Caki2 (cell line): ENCODE measurements at places on chromosomes 6 and 20. TPM values are rescaled to one million over a fixed set of nuclear protein-coding genes. Genes with fewer than 3 reads are reported as not detected.

The ADAT2 gene
- total RNA-seq = 1.6 and 2.4 TPM in 2 replicates

- DNase-seq = no peak
These were observed 14.9 kb downstream of the IL17A start for GRCh38 chr6:52201046-52201445.

DNA sequence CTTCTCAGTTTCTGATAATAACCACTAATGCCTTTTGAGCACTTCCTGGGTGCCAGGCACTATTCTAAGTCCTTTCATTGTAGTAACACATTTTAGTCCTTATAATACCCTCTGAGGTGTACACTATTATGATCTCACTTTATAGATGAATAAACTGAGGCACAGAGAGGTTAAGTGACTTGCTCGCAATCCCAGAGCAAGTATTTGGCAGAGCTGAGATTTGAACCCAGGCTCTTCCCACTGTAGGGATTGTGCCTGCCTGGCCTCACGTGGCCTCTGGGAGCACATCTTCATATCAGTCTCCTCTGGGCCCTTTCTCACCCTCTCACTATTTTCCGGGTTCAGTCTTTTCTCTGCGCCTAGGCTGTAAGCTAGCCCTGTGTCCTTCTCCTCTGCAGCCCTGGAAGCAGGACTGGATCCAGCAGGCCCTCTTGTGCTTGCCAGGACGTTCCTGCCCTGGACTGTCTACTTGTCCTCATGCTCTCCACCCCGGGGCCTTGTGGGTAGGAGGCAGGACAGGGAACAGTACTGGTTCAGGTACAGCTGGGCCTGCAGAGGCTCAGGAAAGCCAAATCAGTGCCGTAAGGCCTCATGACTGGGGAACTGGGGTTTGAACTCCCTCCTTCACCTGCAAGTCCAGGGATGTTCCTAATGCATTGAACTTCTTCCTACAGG, 139.6 kb downstream of the VEGFA start:
- no peak for DNase-seq

GRCh38 chr6:135871878-135872277, 20.4 kb downstream of the PDE7B start:
- DNase-seq = peak; percentile 66

DNA sequence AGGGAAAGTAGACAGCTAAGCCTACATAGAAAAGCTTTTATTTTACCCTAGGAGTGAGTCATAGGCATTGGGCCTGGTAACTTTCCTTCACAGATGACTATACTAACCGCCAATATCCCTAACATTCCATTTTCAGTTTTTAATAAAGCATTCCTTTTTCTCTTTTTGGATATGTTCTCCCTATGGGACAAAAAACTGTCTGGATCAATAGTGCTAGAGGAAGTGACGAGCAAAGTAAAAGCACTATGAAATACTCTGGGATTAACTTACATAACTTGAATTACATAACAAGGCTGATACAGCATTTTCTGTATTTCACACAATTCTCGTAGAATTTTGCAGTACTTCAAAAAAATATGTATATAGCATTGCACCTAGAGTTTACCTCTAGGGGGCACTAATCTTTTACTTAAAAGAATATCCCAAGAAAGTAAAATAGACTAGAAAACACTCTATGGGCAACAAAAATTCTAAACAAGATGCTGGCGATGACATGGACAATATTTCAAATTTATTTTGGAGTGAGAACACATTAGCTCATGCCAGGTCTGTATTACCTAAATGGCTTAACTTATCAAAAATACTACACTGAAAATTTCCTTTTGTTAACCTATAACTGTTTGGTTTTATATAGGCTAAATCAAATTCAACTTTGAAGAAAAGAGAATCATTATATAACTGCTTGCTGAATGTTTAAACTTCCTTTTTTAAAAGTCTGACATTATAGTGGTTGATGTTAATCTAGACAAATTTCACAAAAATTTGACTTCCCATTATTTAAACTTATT, 66.3 kb upstream of the DST start:
- peak; percentile 64 for DNase-seq

DNA sequence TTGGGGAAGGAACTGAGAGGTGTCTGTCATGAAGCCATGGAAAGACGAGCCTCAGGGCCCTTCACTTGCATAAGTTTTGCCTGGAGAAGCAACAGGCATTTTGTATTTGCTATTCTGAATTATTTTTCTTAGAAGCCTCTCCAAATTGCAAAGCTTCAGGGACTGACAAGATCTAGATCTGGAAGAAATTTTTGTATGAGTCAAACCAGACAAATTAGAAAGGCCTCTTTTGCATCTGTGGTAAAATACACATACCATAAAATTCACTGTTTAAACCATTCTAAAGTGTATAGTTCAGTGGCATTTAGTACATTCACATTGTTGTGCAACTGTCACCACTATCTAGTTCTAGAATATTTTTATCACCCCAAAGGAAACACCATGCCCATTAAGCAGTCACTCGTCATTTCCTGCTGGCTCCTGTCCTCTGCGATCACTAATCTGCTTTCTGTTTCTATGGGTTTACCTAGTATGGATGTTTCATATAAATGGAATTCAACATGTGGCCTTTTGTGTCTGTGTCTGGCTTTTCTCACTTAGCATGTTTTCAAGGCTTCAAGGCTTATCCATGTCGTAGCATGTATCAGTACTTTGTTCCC, 269.1 kb downstream of the PHF3 start:
- DNase-seq = no peak
